ENCODE measurements at places on chromosomes 2 and 18.

DNA sequence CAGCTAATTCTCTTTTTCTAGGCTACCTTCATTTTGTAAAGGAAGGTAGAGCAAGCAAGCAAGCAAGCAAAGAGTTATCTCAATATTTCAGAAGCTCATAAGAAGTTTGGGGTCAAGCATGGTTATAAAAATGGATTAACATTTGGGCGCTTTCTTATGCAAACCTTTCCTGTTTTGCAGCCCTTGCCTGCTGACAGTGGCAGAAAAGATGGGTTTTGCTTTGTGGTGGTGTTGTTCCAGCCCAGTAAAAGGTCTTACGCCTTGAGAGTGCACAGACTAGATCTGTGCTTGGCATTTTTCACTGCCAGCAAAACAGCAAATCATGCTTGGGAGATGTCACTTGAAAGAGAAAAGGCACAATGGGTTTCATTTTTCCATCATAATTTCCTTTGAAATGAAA lies 1320.6 kb upstream of the CELF4 start:
- no peak for DNase-seq

- DNase-seq: no peak
Measured at GRCh38 chr2:120691410-120691809, 44.3 kb upstream of the GLI2 start.

- DNase-seq: no peak
Measured at GRCh38 chr2:38037325-38037724, 38.6 kb downstream of the CYP1B1 start.

GRCh38 chr2:35973132-35973736 lies 382.3 kb upstream of the CRIM1 start:
- DNase-seq: no peak

DNA sequence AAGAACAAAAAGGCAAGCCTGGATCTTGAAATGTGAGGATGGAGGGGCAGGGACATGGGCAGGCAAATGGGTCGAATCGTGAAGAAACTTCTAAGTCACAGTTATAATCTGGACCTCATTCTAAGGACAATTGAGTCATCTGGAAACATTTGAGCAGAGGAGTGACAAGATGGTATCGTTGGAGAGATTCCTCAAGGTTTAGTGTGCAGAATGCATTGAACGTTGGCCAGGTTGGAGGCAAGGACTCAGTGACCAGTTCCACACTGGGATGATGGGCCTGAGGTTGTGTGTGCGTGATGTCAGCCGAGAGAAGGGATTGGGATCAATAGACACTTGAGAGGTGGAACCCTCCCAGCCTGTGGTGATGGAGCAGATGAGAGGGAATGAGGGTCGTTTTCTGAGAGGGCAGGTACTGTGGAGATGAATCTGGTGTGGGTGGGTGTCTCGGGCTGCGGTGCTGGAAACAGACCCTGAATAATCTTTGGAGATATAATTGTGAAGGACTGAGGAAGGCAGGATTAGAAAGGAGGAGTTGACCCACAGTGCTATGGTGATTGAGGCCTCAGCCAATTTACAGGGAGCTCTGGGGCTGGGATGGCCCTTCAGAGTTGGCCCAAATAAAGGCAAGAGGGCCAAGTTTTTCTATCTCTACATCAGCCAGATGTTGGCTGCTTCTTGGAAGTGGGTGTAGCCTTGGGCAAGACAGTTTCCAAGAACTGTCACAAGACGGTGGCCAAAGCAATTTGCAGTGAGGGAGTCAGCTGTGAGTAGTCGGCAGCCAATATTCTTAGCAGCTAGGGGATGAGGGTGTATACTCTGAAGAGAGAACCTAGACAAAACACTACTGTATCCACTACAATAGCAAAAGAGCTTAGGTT lies 5.8 kb upstream of the ZNF532 start:
- peak; percentile 75 for DNase-seq
